Lung (tissue), 17 donors: ENCODE measurements at places on chromosomes 4 and X. TPM values are rescaled to one million over a fixed set of nuclear protein-coding genes. Genes with fewer than 3 reads are reported as not detected.

SYAP1 gene
- 31.1 TPM for total RNA-seq

FBXO8 gene
- 48.0 TPM for total RNA-seq

DNA sequence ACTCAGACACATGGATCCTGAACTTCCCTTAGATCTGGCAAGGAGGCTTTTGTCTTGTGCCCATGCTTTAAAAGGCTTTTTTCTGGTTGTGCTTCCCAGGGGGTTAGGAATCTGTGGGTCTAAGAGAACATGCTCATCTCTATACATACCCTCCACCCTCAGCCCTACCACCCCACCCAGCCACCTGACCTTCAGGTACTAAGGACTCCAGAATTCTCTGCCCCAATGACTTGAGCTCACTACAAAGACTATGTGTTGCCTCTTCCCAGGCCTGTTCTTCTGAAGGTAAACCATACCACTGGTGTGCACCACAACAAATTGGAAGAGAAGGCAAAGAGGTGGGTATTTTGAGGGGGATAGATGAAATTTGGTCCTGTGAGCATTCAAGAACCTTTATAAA is 167.3 kb upstream of the ETNPPL start:
- no peak overlapping the region for H3K27ac ChIP-seq
- no peak for DNase-seq
- H3K4me3 ChIP-seq = no peak overlapping the region
- no peaks in the 10 kb centered on the region for H3K36me3 ChIP-seq

DNA sequence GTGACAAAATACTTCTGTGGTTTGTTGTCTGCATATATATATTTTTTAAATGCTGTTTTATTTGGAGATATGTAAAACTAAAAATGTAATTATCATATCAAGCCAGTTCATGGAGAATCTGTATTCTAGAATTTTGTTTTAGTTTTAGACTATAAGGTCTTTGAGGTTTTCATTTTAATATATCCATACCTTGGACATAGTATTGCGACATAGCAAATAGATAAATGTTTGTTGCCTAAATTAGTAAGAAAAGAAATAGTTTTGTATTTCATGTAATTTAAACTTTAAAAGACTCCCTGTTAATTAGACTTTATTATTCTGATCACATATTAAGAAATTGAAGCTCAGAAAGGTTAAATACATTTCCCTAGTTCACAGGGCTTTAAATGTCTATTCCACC is 472.9 kb downstream of the GBA3 start:
- H3K4me3 ChIP-seq = no peak overlapping the region
- H3K36me3 ChIP-seq = no peaks in the 10 kb centered on the region
- DNase-seq = no peak
- no peaks in the 10 kb centered on the region for H3K27me3 ChIP-seq

GRCh38 chr4:11548597-11549082 is 119.9 kb upstream of the HS3ST1 start:
- no peaks in the 10 kb centered on the region for H3K27me3 ChIP-seq
- no peaks in the 10 kb centered on the region for H3K4me1 ChIP-seq
- H3K27ac ChIP-seq = no peak overlapping the region
- no peak for DNase-seq
- no peak overlapping the region for H3K4me3 ChIP-seq
- no peaks in the 10 kb centered on the region for H3K36me3 ChIP-seq
